ENCODE measurements at places on chromosomes 5 and 9.

DNA sequence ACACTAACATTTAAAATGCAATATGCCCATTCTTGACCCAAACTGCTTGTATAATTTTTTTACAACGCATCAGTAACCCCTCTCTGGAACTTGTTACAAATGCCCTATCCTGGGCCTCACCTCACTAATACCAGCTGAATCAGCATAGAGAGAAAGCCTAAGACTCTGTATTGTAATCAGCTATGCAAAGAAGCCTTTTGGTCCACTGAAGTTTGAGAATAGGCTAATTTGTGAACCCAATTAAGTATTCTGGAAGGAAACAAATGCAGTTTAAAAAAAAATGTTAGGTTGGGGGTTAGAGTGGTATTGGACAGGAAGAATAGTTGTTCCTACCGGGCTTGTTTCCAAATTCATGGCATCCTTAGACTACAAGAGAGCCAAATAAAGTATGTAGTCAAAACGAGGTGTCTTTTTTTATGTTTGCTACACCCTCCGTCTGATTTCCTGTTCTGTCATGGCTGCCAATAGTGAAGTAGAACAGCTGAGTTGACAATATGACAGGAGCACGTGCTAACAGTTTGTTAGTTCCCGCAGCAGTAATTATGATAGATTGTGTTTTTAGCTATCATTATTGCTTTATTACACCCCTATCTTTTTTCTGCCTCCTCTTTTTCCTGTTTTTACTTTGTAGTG lies 1048.7 kb upstream of the NUDT12 start:
- DNase-seq = no peak

- no peak for DNase-seq
Observed at GRCh38 chr5:170421826-170422225, 32.7 kb upstream of the KCNMB1 start.

DNA sequence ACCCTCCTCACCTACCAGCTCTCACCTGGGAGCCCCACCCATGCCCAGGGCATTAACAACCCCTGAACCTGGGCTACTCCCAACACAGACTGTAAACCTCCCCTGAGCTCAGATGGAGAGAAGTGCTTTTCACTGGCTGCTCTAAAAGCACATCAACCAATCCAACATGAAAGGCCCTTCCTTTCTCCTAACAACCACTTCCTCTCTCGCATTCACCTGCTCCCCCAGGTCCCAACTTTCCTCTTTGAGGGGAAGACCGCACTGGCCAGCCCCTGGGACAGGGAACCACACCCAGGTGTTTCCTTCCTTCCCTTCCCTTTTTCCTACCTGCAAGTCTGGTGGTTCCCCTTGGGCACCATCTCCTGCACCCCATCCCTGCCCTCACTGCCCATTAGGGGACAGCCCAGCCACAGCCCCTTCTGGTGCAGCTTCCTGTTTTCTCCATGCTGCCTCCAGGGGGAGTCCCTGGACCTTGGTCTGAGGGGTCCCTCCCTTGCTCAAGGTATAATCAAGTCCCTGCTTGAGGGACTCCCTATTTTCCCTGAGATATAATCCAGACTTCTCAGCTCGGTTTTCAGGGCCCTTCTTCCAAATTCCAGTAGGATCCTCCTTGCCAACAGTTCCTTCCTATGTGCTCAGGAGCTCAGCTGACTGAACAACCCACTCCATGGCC lies 30.5 kb upstream of the DAB2IP start:
- no peak for DNase-seq

- DNase-seq = no peak
Observed at GRCh38 chr9:23622396-23622795, 203.6 kb downstream of the ELAVL2 start.

DNA sequence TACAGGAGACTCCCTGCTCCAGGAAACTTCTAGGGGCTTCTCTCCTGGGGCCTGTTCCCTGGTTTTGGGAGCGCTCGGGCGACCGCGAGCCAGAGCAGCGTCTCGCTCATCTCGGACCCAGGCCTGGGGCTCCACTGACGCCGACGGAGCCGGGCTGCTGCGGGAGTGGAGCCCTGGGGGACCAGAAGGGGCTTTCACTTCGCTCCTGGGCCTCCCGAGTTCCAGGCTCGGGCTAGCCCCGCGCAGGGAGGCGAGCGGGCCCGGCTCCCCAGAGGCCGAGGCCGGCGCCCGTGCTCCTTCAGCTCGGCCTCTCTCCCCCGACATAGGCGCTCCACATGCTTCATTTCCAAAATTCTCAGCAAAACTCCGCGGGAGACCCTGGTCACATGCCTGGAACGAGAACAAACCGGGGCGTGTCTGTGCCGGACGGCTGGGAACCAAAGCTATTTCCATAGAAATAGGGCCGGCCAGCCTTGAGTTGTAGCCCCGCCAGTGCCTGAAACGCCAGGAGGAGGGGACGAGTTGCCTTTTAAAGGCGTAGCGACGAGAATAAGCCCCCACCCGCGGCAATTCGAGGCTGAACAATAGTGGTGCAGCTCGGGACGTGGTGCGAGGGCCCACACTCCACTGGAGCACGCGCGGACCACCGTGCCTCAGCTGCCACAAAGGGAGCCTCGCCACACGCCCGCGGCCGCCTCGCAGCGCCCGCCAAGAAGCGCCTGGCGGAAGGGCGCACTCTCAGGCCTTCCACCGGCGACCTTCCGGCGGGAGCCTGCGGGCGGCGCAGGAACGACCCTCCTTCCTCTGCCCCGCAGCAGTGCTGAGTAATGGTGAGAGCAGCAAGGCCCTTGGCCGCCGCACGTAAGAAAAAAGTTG lies 1.1 kb upstream of the G3BP1 start:
- peak; percentile 31 for DNase-seq

DNA sequence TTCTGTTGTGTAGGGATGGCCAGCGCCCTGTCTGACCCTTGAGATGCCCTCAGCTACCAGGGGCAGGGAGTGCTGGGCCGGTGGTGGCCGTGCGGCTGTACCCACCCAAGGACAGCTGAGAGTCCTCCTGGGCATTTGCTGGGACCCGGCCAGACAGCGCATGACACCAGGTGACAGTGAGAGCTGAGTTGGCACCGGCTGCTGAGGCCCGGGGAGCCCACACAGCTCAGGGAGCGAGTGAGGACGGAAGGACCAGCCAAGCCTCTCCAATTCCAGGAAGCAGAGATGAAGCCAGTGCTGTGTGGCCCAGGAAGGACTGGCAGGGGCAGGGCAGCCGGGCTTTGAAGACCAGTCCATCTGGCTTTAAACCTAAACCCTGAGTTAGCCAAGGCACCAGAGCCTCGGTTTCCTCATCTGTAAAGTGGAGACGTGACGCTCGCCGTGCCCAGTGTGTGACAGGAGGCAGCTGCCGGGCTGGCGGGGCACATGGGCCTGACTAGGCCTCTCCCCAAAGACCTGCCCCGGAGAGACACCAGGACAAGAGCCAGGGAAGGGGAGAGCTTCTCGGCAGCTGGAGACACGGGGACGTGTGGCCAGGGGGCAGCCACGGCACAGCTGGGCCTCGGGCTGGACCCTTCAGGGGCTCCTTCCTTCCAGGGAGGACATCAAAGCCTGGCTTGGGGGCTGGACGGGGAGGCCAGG lies 3.0 kb upstream of the AGPAT2 start:
- no peak for DNase-seq

DNA sequence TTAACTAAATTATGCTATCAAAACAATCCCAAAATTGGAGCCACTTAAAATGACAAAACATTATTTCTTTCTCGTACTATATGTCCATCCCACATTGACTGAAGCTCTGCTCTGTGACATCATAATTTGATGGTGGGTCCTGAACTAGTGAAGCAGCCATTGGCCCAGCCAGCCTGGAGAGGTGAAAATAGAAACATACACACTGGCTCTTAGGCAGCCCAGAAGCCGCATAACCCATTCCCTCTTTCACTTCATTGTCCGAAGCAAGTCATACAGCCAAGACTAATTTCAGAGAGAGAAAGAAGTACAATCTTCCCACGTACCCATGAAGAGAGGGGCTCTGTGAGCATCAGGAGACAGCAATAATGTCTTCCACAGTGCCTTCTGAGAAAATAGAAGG lies 342.5 kb downstream of the NFIB start:
- no peak for DNase-seq

- peak; percentile 52 for DNase-seq
Observed at GRCh38 chr9:128892221-128892921, 10.4 kb downstream of the LRRC8A start.

DNA sequence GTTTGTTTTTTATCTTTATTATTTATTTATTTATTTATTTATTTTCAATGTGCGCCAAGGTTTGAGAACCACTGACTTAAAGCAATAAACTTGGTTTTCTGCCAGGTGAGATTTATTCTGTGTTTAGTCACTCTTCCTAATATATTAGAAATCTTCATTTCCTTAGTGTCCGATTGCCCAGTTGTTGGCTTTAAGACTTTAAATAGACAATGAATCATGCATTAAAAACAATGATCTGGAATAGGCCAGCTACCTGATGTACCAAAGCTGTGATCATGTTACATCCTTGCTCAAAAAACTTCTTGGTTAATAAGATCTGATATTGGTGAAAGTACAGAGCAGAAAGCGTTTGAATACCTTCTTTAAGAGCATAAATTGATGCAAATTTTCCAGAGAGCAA lies 52.1 kb upstream of the ERBIN start:
- DNase-seq = peak; percentile 25

- no peak for DNase-seq
Observed at GRCh38 chr5:83777856-83778255, 57.2 kb upstream of the HAPLN1 start.

DNA sequence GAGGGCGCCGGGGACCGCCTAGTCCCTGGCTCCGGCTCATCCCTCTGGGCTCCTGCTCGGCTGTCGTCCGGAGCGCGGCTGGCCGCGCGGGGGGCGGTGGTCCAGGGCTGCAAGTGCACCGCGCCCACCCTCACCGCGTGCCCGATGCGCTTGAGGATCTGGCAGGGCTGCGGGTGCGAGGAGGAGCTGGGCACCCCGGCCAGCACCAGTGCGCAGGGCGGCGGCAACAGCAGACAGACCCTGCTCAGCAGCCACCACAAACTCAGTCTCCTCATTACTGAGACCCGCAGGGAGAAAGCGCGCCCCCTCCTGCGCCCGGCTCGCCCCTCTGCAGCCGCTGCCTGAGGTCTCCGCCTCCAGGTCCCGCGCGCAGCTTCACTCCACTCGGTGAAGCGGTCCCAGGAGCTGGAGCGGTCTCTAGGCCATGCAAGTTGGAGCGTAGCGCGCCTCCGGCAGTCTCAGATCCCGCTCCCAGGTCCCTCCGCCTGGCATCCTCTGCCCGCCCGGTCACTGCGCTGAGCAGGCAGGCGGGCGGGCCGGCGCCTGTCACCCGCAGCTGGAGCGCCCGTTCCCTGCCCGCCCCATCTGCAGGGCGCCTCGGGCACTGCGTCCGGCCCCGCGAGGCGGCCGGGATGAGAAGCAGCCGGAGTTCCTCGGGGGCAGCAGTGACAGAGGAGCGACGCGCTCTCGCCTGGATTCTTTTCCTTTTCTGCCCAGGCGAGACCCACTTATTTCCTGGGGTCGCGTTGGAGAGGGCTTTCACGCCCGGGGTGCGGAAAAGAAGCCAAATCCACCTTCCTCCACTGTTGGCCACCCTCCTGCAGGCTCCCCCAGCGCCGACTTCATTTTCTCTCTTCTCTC lies 512 bp downstream of the GRIN3A start:
- no peak for DNase-seq

- no peak for DNase-seq
Observed at GRCh38 chr9:87292449-87293191, 205.0 kb upstream of the DAPK1 start.

DNA sequence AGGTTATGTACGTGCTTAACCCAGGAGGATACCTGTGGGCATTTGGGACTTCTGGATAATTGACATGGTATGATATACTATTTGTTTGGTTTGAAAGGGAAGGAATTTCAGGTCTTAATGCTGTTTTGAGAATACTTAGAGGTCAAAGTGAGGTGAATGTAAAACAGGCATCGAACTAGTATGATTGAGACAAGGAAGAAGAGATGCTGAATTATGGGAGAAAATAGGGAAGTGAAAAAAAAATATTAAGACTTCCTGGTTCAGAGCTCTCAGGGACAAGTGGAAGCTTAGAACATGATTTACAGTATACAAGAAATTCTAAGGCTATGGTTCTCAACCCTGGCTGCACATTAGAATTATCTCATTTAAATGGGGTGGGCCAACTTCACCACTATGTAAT lies 115.3 kb downstream of the CD180 start:
- no peak for DNase-seq

DNA sequence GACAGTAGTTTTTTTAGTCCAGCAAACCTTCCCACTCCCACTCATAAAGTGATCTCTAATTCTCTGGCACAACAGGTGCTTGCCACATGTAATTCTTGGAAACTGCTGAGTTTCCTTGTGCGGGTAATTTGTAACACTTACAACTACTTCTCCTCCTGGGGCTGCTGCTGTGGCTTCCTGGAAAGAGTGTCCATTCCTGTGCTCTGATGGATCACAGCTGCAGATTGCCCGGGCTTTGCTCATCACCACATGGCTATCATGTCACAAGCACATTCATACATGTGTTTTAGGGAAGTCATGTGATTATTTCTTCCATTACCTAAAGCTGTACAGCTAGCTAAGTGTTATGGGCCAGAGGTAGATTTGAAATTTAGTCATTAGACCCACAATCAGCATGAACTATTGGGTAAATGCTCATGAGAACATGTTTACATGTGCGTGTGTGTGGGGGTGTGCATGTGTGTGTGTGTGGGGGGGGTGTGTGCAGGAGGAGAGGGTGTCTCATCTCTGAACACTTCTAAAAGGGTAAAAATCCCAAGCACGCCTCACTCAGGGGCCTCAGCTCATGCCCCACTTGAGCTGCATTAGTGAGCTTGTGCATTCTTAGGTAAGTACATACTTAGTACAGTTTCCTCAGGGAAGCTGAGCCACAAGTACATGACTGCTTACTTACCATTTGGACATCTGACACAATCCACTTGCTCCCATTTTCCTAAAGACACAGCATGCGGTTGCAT lies 118.1 kb upstream of the CCDC112 start:
- peak; percentile 98 for DNase-seq

DNA sequence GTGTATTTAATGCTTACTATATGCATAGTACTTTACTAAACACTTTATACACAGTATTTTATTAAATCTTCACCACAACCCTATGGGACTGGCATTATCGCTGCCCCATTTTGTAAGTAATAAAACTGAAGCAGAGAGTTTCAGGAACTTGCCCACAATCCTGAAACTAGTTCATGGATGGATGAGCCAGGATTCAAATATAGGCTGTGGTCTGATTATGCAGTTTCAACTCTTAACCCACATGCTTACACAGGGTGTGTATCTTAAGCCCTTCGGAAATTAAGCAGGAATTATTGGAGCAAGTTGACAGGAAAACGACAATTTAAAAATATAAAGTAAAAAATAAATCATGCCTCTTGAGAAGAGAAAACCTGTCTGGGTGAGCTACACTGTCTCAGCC lies 109.0 kb downstream of the ATP10B start:
- DNase-seq = no peak

- no peak for DNase-seq
Observed at GRCh38 chr5:73282383-73282782, 109.4 kb downstream of the TMEM174 start.
